ENCODE measurements at places on chromosomes 16 and 17. TPM values are rescaled to one million over a fixed set of nuclear protein-coding genes. Genes with fewer than 3 reads are reported as not detected.
A peak's percentile ranks its signal among the peaks of the same experiment; 100 is the strongest.

- no peaks in the 10 kb centered on the region for H3K27me3 ChIP-seq
- peak; percentile 46 for DNase-seq
- no peaks in the 10 kb centered on the region for H3K36me3 ChIP-seq
- peaks cover 5% of the 10 kb centered on the region for H3K4me1 ChIP-seq
- no peak overlapping the region for H3K4me3 ChIP-seq
Measured at GRCh38 chr16:31052114-31052513, 18.8 kb downstream of the STX4 start.

C16orf46 gene
- 0.86 TPM for total RNA-seq

AIPL1 gene
- not detected for total RNA-seq

KRTAP1-5 gene
- not detected for total RNA-seq

- H3K27ac ChIP-seq: no peak overlapping the region
- H3K4me3 ChIP-seq: no peak overlapping the region
- peaks cover 2% of the 10 kb centered on the region for H3K27me3 ChIP-seq
- no peak for DNase-seq
Measured at GRCh38 chr17:13634021-13634420, 32.3 kb upstream of the HS3ST3A1 start.

TPSD1 gene
- not detected for total RNA-seq

GRCh38 chr16:64540434-64540833 lies 581.4 kb downstream of the CDH11 start:
- H3K27me3 ChIP-seq: no peaks in the 10 kb centered on the region
- no peak for DNase-seq
- H3K4me3 ChIP-seq: no peak overlapping the region
- H3K4me1 ChIP-seq: no peaks in the 10 kb centered on the region
- H3K27ac ChIP-seq: no peak overlapping the region
- no peaks in the 10 kb centered on the region for H3K36me3 ChIP-seq

NFE2L1 gene
- 84.1 TPM for total RNA-seq

DNA sequence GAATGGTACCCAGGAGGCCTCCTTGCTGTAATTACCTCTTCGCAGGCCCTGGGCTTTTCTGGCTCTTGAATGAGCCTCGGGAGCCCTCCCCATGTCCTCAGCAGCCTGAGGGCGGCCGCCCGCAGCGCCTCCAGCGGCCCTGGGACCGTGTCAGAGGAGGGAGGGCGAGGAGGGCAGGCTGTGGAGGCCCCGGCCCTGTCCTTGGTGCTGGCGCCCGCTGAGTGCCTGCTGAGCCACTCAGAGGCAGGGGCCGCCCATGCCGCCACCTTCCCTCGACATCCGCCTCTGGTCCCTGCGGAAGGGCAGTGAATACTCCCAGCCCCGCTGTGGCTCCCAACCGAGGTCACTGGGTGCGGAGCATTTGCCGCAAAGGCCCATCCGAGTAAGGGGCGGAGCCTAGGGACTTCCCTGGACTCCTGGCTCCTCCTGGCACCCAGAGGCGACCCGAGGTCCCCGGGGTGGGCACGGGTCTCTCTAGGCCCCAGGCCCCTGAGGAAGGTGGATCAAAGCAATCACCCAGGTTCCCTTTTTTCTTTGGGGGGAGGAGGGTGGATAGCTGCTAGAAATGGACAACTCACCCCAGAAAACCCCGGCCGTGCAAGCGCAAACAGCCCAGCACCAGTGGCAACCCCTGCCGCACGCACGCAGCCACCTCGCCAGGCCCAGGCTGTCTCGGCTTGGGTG lies 2.8 kb downstream of the RBFOX3 start:
- peaks cover 37% of the 10 kb centered on the region for H3K27me3 ChIP-seq
- peaks cover 3% of the 10 kb centered on the region for H3K4me1 ChIP-seq
- H3K4me3 ChIP-seq: no peak overlapping the region
- no peaks in the 10 kb centered on the region for H3K36me3 ChIP-seq
- peak; percentile 31 for DNase-seq

LPO gene
- not detected for total RNA-seq

CES1 gene
- total RNA-seq: 0.63 TPM

GRCh38 chr17:79042421-79043190 lies 18.6 kb downstream of the C1QTNF1 start:
- H3K4me3 ChIP-seq: no peak overlapping the region
- H3K4me1 ChIP-seq: no peaks in the 10 kb centered on the region
- H3K36me3 ChIP-seq: no peaks in the 10 kb centered on the region
- H3K27me3 ChIP-seq: peaks cover 15% of the 10 kb centered on the region

SOX15 gene
- 0.29 TPM for total RNA-seq

DNA sequence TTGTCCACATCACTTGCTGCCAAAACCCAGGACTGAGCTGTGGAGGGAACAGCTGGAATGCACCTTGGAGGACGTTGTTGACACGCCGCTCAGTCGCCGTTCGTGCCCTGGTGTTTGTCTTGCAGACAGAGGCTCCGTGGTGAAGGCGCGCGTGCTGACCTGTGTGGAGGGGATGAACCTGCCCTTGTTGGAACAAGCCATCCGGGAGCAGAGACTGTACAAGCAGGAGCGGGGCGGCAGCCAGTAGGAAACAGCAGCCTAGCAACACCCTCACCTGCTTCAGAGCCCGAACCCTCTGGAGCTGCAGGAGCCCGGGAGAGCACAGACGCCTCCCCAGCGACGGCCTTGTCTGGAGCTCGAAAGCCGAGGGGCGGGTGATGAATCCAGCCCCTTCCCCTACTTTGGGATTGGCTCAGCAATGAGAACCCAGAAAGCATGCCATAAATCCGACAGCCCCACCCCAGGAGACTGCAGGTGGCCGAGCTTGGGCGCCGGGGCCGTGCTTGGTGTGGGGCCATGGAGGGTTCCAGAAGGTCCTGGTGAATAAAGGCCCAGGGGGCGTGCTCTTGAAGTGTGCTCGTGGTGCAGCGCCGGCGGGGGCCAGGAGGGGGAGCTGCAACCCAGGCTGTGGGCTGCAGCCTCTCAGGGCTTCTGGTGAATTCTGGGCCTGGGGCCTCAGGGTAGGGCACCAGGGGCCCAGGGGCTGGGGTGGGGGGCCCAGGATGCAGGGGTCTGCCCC lies 470 bp upstream of the CDK3 start:
- H3K27ac ChIP-seq: no peak overlapping the region
- H3K4me1 ChIP-seq: peaks cover 16% of the 10 kb centered on the region
- no peaks in the 10 kb centered on the region for H3K36me3 ChIP-seq

PRRT2 gene
- total RNA-seq: 1.00 TPM

DNA sequence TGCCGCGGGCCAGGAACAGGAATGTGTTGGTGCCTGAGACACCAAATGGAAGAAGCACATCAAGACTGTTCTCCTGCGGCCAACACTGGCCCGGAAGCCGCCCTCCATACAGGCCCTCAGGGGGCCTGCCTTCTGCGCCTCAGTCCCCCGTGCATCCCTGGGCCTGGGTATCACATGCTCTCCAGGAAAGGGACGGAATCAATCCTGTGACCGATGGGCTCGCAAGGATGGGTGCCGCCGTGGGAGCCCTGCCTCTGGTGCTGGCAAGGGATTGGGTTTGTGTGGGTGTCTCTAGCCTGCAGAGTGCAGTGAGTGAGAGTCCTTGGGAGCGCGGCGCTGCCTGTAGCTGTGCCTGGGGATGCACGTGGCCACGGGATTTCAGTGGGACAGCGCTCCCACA lies 19.4 kb downstream of the CIBAR2 start:
- H3K36me3 ChIP-seq: peaks cover 3% of the 10 kb centered on the region
- DNase-seq: no peak
- H3K27me3 ChIP-seq: no peaks in the 10 kb centered on the region
- peaks cover 8% of the 10 kb centered on the region for H3K4me1 ChIP-seq
- H3K4me3 ChIP-seq: no peak overlapping the region

DNA sequence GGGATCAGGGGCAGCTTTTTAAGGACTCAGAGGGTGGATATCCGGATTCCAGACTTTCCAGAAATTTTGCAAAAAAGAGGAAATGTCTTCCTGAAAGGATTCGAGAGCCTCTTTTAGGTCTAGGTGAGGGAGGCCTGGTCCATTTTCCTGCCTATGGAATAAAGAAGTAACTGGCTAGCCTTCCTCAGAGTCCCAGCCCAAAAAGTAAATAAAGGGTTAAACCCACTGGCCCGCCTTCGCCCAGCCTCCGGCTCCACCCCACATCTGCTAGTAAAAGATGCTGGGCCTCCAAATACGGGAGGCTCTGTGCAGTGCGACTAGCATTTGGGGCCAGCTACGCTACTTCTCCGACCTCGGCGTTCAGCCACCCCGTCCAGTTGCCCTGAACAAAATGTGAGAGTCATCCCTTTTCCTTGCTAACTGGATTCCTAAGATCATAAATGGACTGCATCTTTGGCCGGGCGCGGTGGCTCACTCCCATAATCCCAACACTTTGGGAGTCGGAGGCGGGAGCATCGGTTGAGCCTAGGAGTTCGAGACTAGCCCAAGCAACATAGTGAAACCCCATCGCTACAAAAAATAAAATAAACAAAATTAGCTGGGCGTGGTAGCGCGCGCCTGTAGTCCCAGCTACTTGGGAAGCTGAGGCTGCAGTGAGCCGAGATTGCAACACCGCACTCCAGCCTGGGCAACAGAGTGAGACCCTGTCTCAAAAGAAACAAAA lies 824 bp upstream of the MPP2 start:
- no peak overlapping the region for H3K4me3 ChIP-seq
- DNase-seq: peak; percentile 62
- no peaks in the 10 kb centered on the region for H3K36me3 ChIP-seq
- H3K27me3 ChIP-seq: peaks cover 11% of the 10 kb centered on the region
- no peak overlapping the region for H3K27ac ChIP-seq
- peaks cover 17% of the 10 kb centered on the region for H3K4me1 ChIP-seq

SMARCD2 gene
- 109 TPM for total RNA-seq

DNA sequence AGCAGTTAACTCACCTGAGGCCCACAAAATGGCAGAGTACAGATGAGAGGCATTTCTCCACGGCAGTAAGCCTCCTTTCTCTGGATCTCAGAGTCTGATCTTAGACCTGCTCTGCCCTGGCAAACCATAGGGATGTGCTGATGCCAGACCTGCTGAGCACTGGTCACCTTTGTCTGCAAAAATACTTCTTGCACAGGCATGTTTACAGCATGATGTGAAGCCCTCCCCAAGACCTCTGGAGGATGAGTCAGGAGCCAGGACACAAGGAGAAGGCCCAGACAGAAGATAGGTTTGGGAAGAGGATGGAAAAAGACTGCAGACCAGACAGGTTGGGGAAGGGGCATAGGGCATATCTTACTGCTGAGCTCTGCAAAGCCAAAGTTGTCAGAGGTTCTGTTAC lies 426.6 kb downstream of the PMP22 start:
- no peaks in the 10 kb centered on the region for H3K36me3 ChIP-seq
- H3K27ac ChIP-seq: no peak overlapping the region
- no peaks in the 10 kb centered on the region for H3K4me1 ChIP-seq
- H3K27me3 ChIP-seq: peaks cover 2% of the 10 kb centered on the region

- peaks cover 58% of the 10 kb centered on the region for H3K36me3 ChIP-seq
- DNase-seq: no peak
- H3K27ac ChIP-seq: peak overlapping the region; percentile 2
- H3K4me3 ChIP-seq: no peak overlapping the region
- no peaks in the 10 kb centered on the region for H3K27me3 ChIP-seq
Measured at GRCh38 chr17:63817736-63818385, 9.4 kb upstream of the PSMC5 start.

GRCh38 chr17:15112846-15113617 lies 152.1 kb downstream of the PMP22 start:
- no peak for DNase-seq
- no peak overlapping the region for H3K4me3 ChIP-seq
- peaks cover 3% of the 10 kb centered on the region for H3K27me3 ChIP-seq
- no peak overlapping the region for H3K27ac ChIP-seq
- H3K36me3 ChIP-seq: no peaks in the 10 kb centered on the region

TMEM114 gene
- total RNA-seq: not detected

- H3K36me3 ChIP-seq: peaks cover 10% of the 10 kb centered on the region
- no peaks in the 10 kb centered on the region for H3K27me3 ChIP-seq
- H3K4me3 ChIP-seq: no peak overlapping the region
- no peak for DNase-seq
- no peaks in the 10 kb centered on the region for H3K4me1 ChIP-seq
Measured at GRCh38 chr16:119295-119694, 19.2 kb downstream of the NPRL3 start.

TEKT3 gene
- not detected for total RNA-seq

- no peaks in the 10 kb centered on the region for H3K36me3 ChIP-seq
- H3K27me3 ChIP-seq: peaks cover 12% of the 10 kb centered on the region
- no peak overlapping the region for H3K27ac ChIP-seq
- no peak for DNase-seq
- no peaks in the 10 kb centered on the region for H3K4me1 ChIP-seq
- no peak overlapping the region for H3K4me3 ChIP-seq
Measured at GRCh38 chr16:71574702-71575101, 2.2 kb downstream of the TAT start.

DNA sequence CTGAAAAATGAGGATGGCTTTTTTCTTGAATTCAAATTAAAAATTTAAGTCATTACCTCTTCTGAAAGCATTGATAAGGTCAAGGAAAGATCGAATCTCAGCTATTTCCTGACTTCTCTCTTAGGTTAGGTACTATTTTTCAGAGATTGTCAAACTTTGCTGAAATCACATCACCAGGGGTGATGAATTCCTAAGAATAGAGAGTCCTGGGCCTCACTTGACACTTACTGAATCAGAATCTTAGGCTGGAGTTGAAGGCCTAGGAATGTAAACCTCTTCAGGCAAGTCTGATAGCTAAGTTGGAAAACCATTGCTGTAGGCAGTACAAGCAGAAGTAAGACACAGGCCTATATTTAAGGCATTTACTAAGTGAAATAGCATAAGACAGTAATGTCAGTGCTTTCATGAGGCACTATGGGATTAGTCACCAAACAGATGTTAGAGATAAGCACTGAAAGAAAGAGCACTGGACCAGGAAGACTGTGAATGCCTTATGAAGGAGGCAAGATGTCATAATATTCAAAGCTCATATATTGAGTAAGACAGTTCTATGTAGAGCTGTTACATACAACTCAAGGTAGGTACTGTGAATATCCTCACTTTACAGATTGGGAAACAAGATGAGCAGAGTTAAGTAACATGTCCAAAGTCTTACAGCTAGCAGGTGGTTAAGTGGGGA lies 21.5 kb downstream of the DCAF7 start:
- peak overlapping the region; percentile 55 for H3K27ac ChIP-seq
- H3K36me3 ChIP-seq: peaks cover 7% of the 10 kb centered on the region
- no peaks in the 10 kb centered on the region for H3K27me3 ChIP-seq
- peaks cover 43% of the 10 kb centered on the region for H3K4me1 ChIP-seq
- no peak for DNase-seq
- H3K4me3 ChIP-seq: no peak overlapping the region

DNA sequence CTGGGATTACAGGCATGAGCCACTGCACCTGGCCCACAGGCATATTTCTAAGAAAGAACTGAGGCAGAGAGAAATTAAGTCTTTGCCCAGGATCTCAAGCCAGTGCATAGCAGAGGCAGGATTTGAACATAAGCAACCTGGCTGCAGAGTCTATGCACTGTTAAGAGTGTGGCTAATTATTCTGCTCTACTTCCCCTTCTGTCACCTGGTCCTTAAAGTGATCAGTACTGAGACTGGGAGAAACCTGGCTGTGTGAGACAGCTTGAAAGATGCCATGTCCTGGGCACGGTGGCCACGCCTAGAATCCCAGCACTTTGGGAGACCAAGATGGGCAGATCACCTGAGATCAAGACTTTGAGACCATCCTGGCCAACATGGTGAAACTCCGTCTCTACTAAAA lies 58.1 kb downstream of the IQCK start:
- no peak overlapping the region for H3K27ac ChIP-seq
- no peak for DNase-seq

PRR15L gene
- not detected for total RNA-seq

GRCh38 chr17:64449545-64449944 lies 630 bp downstream of the MILR1 start:
- no peak for DNase-seq
- H3K36me3 ChIP-seq: no peaks in the 10 kb centered on the region
- H3K27me3 ChIP-seq: no peaks in the 10 kb centered on the region
- no peak overlapping the region for H3K27ac ChIP-seq

GRCh38 chr17:1627182-1627981 lies 1.3 kb downstream of the SLC43A2 start:
- no peaks in the 10 kb centered on the region for H3K36me3 ChIP-seq
- H3K27me3 ChIP-seq: peaks cover 16% of the 10 kb centered on the region
- DNase-seq: no peak
- H3K4me1 ChIP-seq: peaks cover 11% of the 10 kb centered on the region

Measured in activated CD4-positive, alpha-beta memory T cell treated with anti-CD3 and anti-CD28 coated beads for 36 hours (primary cell).